CD8-positive, alpha-beta T cell (primary cell): ENCODE measurements at places on chromosomes 1 and 21. TPM values are rescaled to one million over a fixed set of nuclear protein-coding genes. Genes with fewer than 3 reads are reported as not detected.

DNA sequence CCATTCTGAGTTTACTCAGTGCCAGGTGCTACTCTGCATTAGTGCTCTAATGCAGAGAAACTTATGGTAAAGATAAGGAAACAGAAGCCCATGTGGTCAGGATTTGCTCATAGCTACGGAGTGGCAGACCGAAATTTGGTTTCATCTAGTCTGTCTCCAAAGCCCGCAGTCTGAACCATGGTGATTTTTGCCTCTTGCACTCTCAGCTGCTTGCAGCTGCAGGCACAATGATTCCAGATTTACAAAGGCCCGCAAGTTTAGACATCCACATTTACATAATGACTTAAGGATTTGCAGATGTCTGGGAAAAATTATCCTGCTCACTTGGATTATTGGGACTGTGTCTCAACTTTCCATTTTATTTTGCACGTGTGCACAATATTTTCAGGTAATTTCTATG lies 161.3 kb upstream of the KCNJ6 start:
- DNase-seq: no peak

DNA sequence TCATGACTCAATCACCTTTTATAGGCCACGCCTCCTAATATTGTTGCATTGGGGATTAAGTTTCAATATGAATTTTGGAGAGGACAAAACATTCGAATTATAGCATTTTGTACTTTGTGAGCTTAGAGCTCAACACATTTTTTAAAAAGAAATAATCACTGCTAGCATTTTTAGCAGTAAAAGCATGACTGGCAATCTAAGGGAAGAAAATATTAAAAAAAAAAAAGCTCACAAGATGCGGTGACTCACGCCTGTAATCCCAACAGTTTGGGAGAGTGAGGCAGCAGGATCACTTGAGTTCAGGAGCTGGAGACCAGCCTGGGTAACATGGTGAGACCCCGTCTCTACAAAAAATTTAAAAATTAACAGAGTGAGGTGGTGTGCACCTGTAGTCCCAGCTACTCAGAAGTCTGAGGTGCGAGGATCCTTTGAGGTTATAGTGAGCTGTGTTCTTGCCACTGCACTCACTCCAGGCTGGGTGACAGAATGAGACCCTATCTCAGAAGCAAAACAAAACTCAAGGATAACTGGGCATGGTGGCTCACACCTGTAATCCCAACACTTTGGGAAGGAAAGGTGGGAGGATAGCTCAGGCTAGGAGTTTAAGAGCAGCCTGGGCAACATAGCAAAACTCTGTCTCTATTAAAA lies 28.8 kb upstream of the DIPK1A start:
- no peak for DNase-seq

DNA sequence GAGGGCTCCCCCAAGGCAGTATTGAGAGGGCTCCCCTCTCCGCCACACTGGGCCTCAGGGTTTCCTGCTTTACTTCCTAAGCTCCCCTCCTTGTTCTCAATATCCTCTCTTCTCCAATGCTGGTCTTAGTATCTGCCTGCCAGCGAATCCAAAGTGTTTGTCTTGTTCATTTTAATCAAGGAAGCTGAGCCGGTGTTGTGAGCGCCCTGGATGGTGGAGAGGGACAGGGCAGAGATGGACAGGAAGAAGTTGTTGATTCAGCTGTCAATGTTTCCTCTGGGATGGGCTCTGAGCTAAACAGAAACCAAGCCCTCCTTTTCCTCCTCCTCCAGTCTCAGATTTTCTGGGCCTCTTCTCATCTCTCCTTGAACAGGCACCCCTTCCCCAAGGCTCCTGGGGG lies 5.4 kb downstream of the OLFML3 start:
- DNase-seq: no peak

- DNase-seq: no peak
These were observed 23.2 kb downstream of the PCNT start for GRCh38 chr21:46347203-46347550.

DNA sequence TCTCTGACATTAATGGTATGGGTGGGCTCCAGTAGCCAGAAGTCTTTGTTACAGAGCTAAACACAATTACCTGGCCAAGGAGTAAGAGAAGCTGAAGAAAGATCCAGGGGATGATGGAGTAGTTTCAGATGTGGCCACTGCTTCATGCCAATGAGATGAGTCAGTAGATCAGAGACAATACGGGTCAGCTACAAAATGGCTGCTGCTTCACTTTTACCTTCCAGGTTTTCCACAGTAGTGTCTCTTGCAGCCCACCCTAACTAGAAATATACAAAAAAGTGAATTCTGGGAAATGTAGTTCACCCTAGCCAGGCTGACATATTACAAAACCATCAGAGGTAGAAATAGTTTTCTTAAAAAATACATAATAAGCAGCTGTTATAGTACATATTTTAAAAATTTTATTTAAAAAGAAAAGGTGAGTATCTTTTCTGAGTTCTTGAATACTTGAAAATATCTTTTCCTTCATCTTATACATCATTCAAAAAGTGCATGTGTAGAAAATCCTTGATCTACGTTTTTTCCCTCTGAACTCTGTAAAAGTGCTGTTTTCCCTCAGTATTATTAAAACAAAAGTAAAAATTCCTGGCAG lies 36.1 kb downstream of the LRIF1 start:
- DNase-seq: no peak

DNA sequence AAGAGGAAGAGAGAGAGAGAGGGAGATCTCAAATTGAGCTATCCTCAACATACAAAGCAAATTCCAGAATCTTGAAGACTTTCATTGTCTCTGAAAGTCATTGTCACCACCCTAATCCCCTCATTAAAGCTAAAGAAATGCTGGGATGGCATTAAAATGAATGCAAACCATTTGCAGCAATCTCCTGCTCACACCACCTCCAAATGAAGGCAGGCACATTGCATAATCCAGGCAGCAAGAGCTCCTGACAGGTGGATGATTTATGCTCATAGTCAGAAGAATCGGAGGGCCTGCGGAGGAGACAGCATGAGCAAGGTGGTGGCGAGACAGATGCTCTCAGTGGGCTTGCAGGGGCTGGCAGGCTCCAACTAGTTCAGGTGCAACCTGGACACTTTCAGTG lies 90.2 kb downstream of the ESRRG start:
- no peak for DNase-seq

GRCh38 chr1:30147188-30147587 lies 576.2 kb downstream of the MATN1 start:
- DNase-seq: no peak

- no peak for DNase-seq
These were observed 90.1 kb downstream of the PLXNA2 start for GRCh38 chr1:208154040-208154439.

- no peak for DNase-seq
These were observed 25.7 kb downstream of the KCNK1 start for GRCh38 chr1:233639611-233640010.

DNA sequence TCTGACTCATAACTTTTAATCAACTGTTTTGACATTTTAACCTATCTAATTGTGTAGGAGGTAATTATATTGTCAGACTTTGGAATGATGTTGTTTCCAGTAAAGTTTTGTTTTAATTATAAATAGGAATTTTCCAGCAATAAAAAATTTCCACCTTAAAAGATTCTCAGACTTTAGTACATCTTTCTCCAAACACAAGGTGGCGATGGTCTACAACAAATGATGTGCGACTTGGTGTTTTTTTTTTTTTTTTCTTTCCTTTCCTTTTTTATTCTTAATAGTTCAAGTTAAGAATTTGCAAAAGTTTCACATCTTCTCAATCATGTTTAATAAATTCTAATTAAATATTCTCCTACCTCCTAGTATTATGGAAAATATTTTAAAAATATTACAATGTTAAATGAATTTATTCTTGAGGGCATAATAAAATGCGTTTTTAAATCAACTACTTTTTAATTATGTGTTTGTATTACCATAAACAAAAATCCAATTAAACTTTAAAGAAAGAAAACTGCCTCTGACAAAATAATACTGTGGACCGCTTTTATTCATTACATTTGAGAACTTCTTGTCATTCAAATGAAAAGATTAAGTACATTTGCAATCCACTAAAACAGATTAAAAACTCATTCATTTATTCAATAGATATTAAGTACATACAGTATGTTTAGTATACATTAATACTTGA lies 4.4 kb upstream of the ADAMTS1 start:
- DNase-seq: no peak

- DNase-seq: no peak
These were observed 65.9 kb upstream of the L1TD1 start for GRCh38 chr1:62128745-62129144.

DNA sequence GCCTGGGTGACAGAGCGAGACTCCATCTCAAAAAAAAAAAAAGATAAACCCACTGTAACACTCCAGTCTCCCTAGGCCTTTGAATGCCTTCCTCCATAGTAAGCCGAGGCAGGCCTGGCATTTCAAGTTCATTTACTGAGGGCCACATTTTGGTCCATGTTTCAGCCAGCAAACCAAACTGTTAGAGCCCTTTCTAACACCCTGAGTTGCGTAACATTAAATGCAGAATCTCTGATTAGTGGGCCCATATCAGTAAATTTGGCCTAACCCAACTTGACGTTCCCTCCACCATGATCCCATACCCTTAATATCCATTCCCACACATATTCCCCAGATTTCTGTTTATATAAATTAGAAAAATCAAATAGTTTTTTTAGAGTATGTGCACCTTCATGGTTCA lies 12.4 kb downstream of the MPZL1 start:
- no peak for DNase-seq

GRCh38 chr1:225580238-225581099 lies 72.5 kb downstream of the ENAH start:
- no peak for DNase-seq

DNA sequence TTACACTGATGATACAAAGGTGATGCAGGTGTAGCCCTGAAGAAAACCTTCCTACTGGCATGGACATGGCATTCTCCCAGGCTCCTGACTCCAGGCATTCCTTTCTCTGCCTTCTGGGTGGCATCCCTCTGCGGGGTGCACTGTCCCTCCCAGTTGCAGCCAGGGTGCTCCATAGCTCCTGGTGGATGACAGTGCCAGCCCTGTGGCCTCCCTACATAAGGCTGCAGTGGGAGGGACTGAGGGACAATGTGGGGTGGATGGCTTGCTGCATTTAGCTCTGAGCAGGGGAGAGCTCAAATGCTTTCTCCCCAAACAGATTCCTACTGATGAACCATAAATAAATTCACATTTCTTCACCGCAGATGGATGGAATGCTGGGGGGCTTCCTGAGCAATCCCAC lies 97.0 kb upstream of the GJB5 start:
- DNase-seq: no peak

- no peak for DNase-seq
These were observed 28.9 kb upstream of the VAV3 start for GRCh38 chr1:107993920-107994319.

DNA sequence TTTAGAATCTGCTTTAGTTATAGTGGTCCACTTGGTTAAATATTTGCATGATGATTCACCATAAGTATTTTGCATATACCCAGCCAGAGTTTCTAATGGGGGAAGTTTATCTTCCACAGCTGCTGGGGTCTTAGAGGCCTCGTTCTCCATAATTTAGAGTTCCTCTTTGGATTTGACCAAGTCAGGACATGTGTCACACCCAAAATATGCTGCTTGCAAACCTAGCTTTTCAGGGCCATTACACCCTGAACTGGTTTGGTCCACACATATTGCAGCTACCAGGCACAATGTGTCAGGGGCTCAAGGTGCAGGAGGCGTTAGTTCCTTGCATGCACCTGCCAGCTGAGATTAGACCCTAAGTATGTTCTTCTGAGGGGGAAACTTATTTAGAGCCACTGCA lies 17.1 kb upstream of the FMO4 start:
- no peak for DNase-seq

GRCh38 chr1:109274533-109275476 lies 8.1 kb downstream of the PSRC1 start:
- no peak for DNase-seq

- DNase-seq: peak; percentile 0
These were observed 132.2 kb downstream of the PAPPA2 start for GRCh38 chr1:176595217-176595616.

- no peak for DNase-seq
These were observed 39.6 kb downstream of the SDC3 start for GRCh38 chr1:30868833-30869435.

DNA sequence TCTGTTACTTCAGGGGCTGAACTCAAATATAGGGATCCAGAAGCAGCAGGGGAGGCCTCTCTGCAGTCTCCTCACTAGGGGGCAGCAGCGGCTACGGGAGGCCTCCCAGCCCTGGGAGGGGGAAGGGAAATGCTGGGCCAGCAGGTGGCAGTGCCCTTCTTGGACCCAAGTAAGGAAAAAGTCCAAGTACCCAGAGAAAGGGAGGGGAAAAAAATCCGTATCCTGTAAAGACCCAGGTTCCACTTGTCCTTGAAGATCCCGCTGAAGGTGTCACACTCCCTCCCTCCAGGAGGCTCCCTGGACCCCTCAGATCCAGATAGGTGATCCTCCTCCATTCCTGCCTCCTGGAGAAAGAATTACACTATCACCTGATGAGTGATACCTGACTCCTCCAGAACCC lies 14.1 kb upstream of the NUAK2 start:
- peak; percentile 85 for DNase-seq

DNA sequence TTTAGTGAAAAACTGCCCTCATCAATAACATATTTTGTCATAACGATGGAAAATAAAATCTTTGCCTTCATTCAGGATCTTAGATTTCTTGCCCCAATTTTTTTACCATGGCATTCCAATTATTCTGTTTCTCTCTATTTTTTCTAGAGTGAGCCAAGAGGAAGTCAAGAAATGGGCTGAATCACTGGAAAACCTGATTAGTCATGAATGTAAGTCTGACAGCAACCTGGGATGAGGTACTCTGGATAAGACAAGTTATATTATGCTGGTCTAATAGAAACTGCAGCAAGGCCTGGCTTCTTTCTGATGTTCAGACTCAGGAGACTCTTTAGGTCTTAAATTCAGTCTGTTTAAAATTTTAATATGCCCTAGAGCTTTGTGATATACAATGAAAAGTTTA lies 3.5 kb downstream of the RGS4 start:
- DNase-seq: no peak

DNA sequence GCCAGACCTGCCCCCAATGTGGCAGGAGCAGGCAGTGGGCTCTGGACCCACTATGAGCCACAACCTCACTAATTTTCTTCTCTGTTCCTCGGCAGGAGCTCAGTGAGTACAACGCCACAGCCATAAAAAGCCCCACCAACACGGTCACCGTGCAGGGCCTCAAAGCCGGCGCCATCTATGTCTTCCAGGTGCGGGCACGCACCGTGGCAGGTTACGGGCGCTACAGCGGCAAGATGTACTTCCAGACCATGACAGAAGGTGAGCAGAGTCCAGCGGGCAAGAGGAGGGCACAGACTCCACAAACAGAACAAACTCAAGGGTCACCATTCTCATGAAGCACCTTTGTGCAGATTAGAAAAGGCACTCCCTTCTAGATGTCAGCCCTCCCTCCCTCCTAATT lies 79.9 kb downstream of the LACTBL1 start:
- no peak for DNase-seq

OR6K3 gene
- total RNA-seq: not detected

LYPD8 gene
- not detected for total RNA-seq

S100A9 gene
- 2.0 TPM for total RNA-seq

ZNF683 gene
- 8.4 TPM for total RNA-seq

TMEM125 gene
- not detected for total RNA-seq

RGS7 gene
- not detected for total RNA-seq

TP53BP2 gene
- total RNA-seq: 98.3 TPM

CNR2 gene
- 0.92 TPM for total RNA-seq

UBE2U gene
- not detected for total RNA-seq
